ENCODE measurements at places on chromosomes 5 and 9.

DNA sequence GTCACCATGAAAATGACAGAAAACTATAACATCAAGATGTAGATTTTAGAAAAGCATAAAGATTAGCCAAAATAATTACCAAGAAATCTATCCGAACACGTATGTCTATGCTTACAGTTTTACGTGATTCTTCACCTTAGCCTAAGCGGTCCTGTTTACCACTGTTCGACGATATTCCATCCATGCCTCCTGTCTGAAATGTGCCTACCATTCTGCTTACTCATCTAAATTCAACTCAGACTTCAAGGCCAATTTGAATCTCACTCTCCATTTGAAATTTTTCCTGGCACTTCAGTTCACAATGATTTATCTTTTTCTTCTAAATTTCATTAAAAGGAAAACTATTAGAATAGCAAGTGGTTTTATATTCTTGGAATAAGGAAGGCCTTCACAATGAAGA, 15.4 kb downstream of the ZDHHC21 start:
- DNase-seq, result no peak

GRCh38 chr9:35844628-35845270, 15.7 kb downstream of the TMEM8B start:
- no peak for DNase-seq

DNA sequence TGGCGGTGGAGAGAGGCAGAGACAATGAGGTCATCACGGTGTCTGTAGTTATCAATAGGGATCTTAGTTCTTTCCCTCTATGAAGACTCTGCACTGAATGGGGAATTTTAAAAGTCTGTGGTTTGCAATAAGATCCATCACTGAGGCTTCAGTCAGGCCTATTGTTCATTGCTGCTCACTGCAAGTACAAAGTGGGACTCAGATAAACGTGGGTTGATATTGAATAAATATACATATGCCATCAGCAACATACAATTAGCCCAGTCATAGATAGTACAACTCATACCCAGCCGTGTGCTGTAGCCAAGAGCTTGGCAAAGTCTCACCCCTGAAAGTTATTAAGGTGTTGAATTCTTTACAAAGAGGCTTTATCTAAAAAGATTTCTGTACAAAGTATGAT, 88.4 kb downstream of the ENC1 start:
- no peak for DNase-seq

DNA sequence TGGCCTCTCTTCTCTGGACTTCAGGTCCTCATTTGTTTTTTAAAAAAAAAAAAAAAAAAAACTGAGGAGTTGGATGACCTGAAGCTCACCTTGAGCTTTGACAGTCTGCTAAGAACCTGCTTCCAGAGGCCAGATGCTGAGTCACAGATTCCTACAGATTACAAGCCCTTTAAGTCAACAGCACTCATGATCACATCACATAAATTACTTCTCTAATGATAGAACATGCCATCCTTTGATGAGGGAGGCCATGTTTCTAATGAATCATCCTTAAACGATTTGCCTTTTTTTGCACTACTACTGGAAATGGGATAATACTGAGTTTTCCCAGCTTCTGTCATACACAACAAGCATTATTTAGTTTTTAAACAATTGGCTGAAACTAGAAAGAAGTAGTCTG, 34.2 kb upstream of the MYOT start:
- no peak for DNase-seq

- DNase-seq, result no peak
These were observed 882 bp downstream of the CERCAM start for GRCh38 chr9:128421482-128421996.

- DNase-seq, result no peak
These were observed 73.8 kb downstream of the NRG2 start for GRCh38 chr5:139969318-139969717.

DNA sequence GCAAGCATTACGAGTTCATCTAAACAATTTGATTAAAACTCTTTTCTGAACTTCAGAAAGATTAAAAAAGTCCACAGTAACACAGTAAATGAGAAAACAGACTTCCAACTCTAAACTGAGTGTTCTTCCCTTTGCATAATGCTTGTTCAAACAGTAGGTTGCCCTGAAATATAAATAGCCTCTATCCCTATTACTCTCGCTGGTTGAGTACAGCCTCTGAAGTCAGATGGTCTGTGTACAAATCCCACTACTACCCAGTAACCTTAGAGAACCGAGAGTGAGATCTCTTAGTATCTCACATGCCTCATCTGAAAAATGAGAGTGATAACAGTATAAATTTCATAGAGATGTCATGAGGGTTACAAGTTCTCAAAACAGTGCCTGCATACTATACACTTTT, 591.6 kb downstream of the CAAP1 start:
- no peak for DNase-seq

GRCh38 chr5:62299600-62299999, 6.4 kb upstream of the KIF2A start:
- DNase-seq, result no peak

DNA sequence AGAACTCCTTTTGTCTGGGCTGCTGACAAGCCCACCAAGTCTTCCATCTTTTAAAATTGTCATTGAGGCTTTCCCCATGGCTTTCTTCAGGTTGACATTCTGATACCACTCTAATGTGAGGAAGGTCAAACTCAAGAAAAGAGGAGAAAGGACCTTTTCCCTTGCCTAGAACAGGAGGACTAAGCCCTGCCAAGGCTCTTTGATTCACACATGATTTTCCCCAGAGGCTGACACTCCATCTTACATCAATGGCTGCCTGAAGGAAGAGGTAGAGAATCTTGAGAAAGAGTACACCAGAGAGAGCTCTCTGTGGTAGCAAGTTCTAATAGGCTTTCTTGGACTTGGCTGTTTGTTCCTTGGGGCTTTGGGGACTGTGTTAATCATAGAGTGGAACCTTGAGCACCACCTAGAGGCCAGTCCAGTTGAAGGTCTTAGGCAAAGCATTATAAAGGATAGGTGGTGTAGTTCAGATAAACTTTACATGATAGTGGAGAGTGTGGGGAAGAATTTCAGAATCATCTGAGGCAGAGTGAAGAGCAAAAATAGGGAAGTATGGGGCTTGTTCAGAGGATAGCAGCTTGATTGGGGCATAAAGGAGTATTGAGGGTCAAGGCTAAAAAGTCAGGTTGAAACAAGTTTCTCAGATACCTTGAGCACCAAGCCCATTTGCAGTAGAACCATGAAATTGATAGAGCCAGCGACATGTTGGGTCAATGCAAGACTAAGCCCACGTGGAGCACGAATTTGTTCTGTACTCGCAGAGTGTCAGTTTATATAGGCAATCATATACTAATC, 36.7 kb downstream of the NDFIP1 start:
- DNase-seq, result peak; percentile 9

GRCh38 chr5:138370537-138370936, 18.1 kb downstream of the KDM3B start:
- no peak for DNase-seq

DNA sequence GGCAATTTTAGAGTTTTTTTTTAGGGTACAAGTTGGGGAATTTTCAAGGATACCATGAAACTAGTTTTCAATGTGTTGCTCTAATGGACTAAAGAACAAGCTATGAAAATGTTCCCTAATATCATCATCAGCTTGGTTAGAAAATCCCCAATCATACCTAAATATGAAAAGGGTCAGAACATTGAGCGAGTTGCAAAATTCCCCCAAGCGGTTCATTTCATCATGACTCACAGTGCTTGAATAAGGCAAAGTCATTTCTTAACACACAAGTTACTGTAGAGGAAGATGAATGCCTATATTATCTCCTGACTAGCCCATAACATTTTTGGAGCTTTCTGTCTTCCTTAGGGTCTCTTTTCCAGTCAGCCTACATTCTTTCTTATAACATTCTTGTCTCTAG, 62.7 kb downstream of the ST8SIA4 start:
- no peak for DNase-seq

GRCh38 chr5:84028093-84028492, 307.4 kb upstream of the HAPLN1 start:
- DNase-seq, result no peak

DNA sequence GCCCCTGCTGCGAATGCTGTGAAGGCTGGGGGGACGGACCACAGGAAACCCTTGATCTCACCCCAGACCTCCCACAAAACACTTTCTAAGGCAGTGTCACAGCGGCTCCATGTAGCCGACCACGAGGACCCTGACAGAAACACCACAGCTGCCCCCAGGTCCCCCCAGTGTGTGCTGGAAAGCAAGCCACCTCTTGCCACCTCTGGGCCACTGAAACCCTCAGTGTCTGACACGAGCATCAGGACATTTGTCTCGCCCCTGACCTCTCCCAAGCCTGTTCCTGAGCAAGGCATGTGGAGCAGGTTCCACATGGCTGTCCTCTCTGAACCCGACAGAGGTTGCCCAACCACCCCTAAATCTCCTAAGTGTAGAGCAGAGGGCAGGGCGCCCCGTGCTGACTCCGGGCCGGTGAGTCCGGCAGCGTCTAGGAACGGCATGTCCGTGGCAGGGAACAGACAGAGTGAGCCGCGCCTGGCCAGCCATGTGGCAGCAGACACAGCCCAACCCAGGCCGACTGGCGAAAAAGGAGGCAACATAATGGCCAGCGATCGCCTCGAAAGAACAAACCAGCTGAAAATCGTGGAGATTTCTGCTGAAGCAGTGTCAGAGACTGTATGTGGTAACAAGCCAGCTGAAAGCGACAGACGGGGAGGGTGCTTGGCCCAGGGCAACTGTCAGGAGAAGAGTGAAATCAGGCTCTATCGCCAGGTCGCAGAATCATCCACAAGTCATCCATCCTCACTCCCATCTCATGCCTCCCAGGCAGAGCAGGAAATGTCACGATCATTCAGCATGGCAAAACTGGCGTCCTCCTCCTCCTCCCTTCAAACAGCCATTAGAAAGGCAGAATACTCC, 84.7 kb downstream of the GOLPH3 start:
- DNase-seq, result no peak

DNA sequence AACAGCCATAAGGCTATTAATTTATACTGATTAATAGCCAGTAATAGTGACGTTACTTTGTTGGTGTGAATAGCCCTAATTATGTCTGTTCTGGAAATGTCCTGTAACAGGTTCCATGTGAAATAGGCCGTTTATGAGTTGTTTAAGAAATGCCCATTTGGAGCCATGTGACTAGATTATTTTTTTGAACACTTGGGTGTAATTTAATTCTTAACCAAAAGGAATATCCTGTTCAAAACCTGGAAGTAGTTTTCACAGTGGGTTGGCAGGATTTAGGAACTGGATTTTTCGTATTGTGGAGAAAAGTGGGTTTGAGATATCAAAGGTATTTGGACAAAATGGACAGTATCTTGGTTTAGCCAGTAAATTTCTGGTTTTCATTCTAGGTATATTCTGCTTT, 1.3 kb downstream of the TENT2 start:
- no peak for DNase-seq

DNA sequence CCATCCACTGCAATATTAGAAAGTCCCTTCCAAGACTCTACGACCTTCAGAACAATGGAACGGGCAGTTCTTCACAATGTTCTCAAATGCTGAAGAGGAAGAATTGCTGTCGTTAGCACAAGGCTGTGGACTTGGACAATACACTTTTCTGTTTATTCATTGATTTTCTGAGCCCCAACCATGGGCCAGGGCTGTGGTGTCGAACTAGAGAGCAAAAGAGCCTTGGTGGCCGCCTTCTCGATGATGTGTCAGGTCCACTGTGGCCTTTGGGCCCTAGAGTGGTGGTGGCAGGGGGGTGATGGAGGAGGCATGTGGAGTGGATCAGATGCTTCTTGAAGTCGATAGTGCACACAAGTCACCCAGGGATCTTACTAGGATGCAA, 18.5 kb upstream of the KIF12 start:
- no peak for DNase-seq

- no peak for DNase-seq
These were observed at the start of gene SHISAL2B for GRCh38 chr5:64690417-64691151. Gene SHISAL2B (plus strand): TSS chr5:64690503. CDS start chr5:64690624, 121 bp downstream.

GRCh38 chr9:90057361-90057760, 452.5 kb downstream of the GADD45G start:
- DNase-seq, result no peak
